ENCODE measurements at places on chromosomes 2 and 18. TPM values are rescaled to one million over a fixed set of nuclear protein-coding genes. Genes with fewer than 3 reads are reported as not detected.

The TBR1 gene
- total RNA-seq, result 0.64 TPM

The LRRC30 gene
- not detected for total RNA-seq

The MRPL33 gene
- total RNA-seq, result 88.2 TPM

The AQP12B gene
- not detected for total RNA-seq

The ABCB11 gene
- 18.4 TPM for total RNA-seq

The RIT2 gene
- not detected for total RNA-seq

The GPR17 gene
- total RNA-seq, result not detected

The TMX3 gene
- total RNA-seq, result 41.0 TPM

The SAG gene
- total RNA-seq, result not detected

The SKOR2 gene
- not detected for total RNA-seq

The GREB1 gene
- 42.9 TPM for total RNA-seq

The UNC80 gene
- under 0.01 TPM for total RNA-seq

The OSGEPL1 gene
- total RNA-seq, result 5.3 TPM

The POU3F3 gene
- total RNA-seq, result 0.32 TPM

GRCh38 chr2:151777487-151777886 is 43.2 kb upstream of the NEB start:
- DNase-seq, result no peak

- DNase-seq, result no peak
Observed at GRCh38 chr18:13207294-13207693, 11.3 kb upstream of the LDLRAD4 start.

GRCh38 chr2:238942726-238943300 is 94.9 kb downstream of the TWIST2 start:
- no peak for DNase-seq

DNA sequence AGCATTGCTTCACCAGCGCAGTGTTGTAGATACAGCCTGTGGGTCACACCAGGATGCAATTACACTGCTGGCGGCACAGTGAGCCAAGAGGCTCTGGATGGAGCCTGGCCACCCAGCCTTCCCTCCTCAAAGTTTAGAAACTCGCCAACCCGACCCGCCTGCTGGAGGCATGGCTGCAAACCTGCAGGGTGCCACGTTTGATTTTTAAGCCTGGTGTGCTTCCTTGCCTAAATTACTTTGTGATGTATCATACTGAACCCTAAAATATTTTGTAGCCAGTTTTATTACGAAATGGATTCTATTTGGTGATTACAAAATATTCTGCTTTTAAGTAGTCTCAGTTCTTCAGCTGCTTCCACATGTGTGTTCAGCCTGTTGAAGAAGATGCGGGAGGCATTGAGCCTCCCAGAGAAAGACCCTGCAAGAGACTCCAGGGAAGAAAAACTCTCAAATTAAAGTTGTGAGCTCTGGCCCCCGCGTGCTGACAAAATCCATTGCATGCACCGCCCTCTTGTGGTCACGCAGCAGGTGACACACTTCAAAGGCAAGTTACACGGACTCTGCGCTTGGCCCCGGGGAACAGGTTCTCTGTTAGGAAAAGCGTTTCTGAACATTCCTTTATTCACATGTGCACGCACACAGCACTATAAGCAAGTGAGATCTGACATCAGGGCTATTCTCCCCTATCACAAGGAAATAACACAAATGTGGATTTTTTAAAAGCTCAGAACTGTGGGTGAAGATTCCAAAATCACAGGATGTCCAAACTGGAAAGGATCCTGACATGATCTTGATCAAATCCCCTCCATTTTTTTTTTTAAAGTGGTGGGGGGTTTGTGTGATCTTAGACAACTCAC is 63.0 kb upstream of the TWIST2 start:
- peak; percentile 73 for DNase-seq

GRCh38 chr2:1726558-1726957 is 17.8 kb downstream of the PXDN start:
- DNase-seq, result no peak

- DNase-seq, result no peak
Observed at GRCh38 chr2:85861180-85861579, 27.6 kb downstream of the ST3GAL5 start.

DNA sequence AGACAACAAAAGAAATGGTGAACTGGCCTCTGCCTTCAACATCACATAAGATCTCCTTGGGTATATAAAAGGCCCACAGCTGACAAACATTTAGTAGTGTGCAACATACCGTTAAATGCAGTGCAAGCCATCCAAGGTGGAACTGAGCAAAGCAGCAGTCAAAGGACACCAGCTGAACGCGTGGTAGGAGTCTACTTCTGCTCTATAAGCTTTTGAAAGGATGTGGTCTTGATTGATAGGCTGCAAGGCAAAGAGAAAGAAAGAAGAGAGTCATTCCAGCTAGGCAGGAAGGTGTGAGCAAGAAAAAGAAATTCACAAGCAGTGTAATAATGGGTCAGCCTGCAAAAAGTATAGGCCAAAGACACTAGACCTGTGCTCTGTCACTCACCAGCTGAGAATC is 356.3 kb downstream of the SATB2 start:
- no peak for DNase-seq

DNA sequence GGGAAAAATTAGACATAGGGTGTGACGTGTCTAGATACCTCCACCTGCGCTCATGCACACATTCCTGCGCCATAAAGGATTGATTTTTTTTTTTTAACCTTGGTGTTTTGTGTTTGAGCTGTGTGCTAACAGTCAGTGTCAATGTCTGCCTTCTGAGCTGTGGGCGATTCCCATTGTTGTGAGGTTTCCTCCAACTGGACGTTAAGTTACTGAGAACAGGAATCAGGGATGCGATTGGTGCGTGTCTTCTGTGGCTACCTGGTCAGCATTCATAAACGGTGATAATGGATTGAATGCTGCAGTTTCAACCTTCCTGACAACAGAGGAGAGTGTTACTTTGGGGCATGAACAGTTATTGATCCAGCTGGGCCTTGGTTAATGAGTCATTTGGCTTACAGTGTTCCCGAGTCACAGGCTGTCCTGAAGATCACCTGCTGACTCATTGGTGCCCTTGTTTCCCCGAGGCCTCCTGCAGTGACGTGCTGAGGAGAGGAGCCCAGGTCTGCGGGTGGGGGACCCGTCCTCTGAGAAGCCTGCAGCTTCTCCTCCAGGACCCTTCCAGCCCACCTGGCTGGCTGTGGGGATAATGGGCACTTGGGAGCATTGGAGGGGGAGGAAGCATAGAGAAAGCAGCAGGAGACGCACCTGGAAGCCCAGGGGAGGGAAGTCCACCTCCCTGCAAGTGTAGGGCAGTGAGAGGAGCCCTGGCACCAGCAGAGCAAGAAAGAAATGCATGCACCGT is 25.8 kb upstream of the CABYR start:
- DNase-seq, result peak; percentile 35

DNA sequence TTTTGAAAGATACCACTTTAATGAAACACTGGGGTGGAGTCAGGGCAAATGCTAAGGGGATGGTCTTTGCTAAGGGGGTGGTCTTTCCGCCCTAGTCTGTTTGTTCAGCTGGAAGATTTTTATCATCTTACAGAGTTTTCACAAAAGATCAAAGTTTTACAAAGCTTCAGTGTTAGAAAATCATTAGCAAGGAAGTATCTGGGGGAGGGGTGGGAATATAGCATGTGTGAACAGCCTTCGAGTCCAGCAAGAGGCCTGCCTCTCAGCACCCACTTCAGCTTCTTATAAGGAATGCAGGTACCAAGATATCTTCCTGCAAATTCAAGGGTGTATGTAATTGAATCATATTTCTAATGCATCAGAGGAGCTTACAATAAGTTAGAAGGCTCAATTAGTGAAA is 112.9 kb downstream of the RAPGEF4 start:
- DNase-seq, result no peak

DNA sequence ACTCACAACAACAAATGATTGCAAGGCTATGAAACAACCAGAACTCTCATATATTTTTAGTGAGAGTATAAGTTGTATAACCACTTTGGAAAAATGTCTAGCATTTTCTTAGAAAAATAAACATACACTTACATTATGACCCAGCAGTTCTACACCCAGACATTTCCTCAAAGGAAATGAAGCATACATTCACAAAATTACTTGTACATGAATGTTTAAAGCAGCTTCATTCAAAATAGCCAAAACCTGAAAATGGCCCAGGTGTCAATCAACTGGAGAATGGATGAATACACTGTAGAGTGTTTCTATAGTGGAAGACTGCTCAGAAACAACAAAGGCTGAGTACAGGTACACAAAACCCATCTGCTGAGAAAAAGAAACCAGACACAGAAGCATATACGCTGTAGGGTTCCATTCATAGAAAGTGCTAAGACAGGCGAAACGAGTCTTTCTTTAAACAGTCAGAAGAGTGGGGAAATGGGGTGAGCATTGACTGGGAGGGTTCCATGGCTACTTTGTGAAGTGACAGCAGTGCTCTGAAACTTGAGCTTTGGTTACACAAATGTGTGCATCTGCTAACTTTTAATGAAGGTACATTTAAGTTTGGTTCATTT is 799.0 kb downstream of the DCDC2C start:
- no peak for DNase-seq

GRCh38 chr2:44671276-44671675 is 270.2 kb upstream of the SIX3 start:
- DNase-seq, result no peak

GRCh38 chr2:96359310-96359709 is 23.7 kb downstream of the NCAPH start:
- no peak for DNase-seq

DNA sequence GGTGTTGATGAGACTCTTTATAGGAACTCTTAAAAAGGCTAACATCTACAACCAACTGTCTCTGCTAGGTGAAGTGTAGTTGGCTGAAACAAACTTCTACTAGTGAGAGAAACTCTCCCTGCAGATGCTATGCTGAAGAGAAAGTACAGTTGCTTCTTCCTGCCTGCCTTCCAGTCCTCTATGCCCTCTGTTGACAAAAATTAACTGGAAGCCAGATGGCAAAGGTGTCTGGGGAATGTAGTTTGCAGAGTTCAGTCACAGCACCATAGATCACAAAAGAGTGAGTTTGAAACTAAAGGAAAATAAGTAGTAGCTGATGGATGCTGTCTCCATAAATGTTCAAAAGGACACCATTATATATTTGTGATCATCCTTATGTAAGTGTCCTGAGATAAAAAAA is 958.8 kb upstream of the NRXN1 start:
- no peak for DNase-seq

DNA sequence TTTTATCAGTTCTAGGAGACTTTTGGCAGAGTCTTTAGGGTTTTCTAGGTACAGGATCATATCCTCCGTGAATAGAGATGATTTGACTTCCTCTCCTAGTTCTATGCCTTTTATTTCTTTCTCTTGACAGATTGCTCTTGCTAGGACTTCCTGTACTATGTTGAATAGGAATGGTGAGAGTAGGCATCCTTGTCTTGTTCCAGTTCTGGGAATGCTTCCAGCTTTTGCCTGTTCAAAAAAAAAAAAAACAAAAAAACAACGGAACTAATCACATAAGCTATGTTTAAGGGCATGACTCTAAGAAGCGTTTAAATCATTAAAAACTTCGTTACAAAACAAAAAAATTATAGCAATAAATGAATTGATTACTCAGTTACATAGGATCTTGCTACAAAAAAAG is 145.7 kb downstream of the NUP35 start:
- no peak for DNase-seq

GRCh38 chr2:199556527-199557285 is 99.0 kb upstream of the SATB2 start:
- no peak for DNase-seq

- no peak for DNase-seq
Observed at GRCh38 chr2:138034536-138034935, 70.3 kb downstream of the HNMT start.

DNA sequence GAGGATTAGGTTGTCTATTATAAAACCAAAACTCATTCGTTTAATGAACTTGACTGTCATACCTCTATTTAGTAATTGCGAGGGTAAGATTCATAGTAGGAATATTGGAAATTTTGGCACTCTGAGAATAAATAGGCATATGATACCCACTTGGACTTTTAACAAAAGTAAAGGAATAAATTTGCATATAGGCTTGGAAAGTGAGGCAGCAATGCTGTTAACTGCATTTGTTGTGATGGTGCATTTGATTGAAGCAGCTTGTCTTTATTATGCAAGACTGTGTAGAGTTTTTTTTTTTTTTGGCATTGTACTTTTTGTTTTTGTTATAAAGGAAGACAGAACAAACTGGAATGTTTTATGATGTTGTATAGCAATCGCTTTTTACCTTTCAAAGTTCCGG is 18.9 kb downstream of the ITGB1BP1 start:
- no peak for DNase-seq

- no peak for DNase-seq
Observed at GRCh38 chr2:175355246-175355645, 173.7 kb upstream of the ATP5MC3 start.

DNA sequence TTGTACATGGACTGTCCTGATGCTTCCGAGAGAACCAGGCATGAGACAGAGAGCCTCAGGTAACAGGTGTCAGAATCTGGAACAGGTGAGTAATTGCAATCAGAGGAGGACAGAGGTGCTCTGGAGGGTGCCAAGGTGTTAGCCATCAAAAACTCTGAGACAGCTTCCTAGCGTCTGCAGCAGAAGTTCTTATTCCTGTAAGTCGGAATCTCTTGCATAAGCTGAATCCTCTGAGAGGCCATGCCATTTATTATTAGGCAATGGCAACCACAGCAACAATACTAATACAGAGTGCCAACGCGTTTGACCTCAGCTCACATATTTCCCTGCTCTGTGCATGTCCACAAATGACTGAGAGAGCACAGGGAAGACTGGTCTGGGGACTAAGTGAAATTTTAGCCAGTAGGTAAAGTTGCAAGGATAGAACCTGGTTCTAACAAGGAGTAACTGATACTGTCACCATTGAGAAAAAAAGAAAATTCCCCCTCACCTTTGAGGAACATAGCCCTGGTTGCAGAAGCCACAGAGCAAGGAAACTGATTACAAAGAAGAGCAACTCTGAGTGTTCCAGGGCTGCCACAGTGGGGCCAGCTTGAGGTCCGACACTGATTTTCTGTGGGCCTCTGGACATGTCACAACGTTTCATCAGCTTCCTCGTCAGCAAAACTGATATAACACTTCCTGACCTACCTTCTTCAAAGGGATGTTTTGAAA is 55.1 kb upstream of the ACSL3 start:
- DNase-seq, result peak; percentile 62

DNA sequence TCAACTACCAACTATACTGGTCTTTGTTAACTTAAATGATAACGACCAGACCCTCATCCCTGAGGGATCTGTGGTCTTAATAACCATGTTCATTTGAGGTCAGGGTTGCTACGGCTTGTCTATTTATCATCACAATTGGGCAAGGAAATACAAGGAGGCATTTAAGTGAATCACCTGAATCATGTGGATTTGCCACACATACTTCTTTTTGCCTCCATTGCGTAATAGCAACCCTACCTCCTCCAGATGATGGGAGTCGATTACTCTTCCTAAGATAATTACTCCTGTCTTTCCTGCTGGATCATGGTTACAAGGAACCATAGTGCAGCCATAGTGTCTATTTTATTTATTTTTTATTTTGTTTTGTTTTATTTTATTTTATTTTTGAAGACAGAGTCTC is 42.2 kb downstream of the TAF4B start:
- no peak for DNase-seq

- DNase-seq, result no peak
Observed at GRCh38 chr2:214471990-214472389, 61.1 kb downstream of the VWC2L start.

GRCh38 chr2:106961328-106961727 is 75.4 kb upstream of the ST6GAL2 start:
- no peak for DNase-seq
